OCI-LY7 (cell line): ENCODE measurements at places on chromosomes 11 and 22.

DNA sequence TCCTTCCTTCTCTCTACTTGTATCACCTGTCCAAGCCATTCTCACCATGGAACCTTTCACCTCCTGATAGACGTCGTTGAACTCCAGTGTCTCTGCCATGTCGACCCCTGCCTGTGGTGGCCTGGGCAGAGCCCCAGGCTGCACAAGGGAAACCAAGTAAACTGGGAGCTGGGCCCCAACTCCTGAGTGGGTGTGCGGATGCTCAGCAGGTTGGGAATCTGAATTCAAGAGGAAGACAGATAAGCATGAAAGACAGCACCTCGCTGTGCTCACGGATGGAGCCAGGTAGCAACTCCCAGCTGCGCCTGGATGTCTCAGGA lies 709 bp downstream of the SSRP1 start:
- DNase-seq = no peak

GRCh38 chr22:38802671-38803121 lies 8.8 kb upstream of the DNAL4 start:
- DNase-seq = no peak

DNA sequence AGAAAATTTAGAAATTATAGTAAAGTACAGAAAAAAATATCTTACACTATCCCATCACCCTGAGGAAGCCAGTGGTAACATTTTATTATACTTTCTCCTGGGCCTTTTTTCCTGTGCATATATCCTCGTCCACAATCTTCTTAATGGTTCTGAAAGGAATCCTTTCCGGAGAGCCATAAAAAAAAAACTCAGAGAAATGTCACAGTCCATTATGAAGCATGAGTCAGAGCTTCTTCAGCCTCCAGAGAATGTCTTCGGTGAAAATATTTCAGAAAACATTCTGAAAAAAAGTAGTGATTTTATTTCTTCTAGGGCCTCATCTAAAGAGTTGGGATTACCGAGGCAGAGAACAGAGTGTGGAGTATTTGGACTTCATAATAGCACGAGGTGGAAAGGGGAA lies 163.4 kb downstream of the INSC start:
- DNase-seq = no peak

DNA sequence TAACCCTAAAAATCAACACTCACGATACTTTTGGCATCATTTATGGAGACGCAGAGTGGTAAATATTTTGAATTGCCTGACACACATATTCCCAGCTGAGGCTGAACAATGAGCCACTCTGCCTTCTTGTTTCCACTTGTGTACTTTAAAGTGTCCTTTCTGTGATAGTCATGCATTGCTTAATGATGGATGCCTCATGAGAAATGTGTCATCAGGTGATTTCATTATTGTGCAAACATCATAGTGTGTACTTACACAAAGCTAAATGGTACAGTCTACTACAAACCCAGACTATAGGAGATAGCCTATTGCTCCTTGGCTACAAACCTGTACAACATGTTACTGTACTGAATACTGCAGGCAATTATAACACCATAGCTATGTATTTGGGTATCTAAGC lies 44.2 kb downstream of the MRE11 start:
- no peak for DNase-seq

GRCh38 chr11:102399189-102399588 lies 52.2 kb downstream of the BIRC2 start:
- no peak for DNase-seq

DNA sequence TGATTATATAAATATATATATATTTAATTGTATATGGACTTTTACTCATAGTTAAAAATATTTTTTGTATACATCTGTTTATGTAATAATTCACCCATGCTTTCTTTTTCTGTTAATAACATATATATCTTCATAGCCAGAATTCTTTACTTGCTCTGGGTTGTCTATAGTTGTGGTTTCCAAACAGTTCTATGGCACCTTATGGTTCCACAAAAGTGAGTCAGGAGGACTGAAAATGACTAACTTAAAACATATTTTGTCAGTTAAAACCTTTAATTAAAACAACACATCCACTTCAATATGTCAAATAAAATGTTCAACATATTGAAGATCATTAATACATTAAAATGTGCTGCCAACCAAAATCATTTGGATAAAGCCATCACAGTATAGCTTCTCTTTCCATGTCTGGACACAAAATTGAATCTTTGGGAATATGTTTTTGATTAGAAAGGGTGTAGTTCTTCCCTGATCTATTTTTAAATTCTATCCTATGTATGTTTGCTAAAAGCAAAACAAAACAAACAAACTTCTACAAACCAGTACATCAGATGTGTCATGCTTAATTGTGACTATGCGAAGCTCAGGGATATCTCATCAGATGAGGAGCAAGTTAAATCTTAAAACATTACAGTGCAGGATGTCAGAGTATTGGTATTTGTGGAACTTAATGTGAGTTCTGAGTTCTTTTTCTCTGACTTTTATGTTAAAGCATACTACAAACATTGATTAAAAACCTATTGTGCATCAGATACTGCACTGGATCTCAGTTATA lies 1488.4 kb upstream of the TENM4 start:
- DNase-seq = no peak

DNA sequence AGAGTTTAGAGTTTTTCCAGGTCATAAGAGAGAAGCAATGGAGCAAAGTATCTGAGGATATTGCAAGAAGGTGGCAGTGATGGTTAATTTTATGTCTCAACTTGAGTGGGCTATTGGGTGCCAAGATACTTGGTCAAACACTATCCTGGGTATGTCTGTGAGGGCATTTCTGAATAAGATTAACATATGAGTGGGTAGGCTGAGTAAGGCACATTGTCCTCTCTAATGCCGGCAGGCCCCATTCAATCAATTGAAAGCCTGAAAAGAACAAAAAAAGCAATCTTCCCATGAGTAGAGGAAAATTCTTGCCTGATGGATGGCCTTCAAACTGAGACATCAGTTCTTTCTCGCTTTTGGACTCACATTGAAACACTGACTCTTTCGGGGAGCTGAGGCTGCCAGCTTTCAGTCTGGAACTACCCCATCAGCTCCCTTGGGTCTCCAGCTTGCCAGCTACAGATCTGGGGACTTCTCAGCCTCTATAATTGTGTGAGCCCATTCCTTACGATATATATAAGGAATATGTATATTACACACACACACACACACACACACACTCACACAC lies 228.8 kb downstream of the BUD13 start:
- DNase-seq = no peak

- no peak for DNase-seq
Measured at GRCh38 chr11:43770173-43770572, 89.6 kb downstream of the HSD17B12 start.

GRCh38 chr11:121435551-121436511 lies 16.3 kb upstream of the SORL1 start:
- no peak for DNase-seq

- no peak for DNase-seq
Measured at GRCh38 chr11:76212086-76213035, 6.1 kb upstream of the WNT11 start.

DNA sequence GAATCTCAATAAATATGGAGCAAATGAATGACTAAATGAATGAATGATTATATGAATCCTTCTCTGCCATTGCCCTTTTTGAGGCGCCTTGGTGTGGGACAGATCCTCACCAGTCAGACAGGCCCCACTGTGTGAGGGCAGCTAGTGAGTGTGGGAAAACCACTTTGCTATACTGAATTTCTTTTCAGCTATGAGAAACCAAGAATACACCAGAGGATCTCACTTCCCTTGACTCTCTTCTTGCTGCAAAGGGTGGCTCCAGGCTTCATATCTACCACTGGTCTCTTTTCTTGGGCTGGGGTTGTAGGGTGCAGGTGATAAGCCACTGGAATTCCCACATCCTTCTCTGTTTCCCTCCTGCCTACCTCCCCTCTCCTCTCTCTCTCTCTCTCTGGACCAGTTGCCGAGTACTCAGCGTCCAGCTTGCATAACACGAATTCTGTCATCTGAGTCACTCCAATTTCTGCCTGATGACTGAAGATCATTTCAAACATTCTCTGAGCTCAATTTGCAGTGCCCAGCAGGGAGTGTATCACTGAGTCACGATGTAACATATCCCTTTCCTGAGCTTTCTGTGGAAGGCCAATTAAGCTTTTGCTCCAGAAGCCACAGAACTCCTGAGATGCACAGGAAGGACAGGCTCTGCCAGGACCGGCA lies 304.3 kb upstream of the NCAM1 start:
- no peak for DNase-seq

GRCh38 chr22:25366408-25366807 lies 147.0 kb downstream of the CRYBB2 start:
- DNase-seq = no peak

DNA sequence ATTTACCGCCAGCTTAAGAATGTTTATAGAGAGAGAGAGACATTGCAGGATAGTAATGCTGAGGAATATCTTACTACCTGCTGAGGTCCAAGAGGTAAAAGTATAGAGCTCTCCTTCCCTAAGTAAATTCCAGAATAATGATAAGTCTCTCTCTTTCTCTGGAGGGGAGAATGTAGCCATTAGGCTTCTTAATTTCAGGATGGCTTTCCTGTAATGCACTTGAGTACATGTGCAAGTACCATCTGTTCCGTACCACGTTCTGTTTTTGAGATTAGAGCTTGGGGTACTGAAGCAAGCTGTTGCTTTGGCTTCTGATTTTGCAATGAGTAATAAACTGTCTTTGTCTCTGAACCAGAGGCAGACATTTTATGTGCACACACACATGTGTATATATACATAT lies 1314.0 kb downstream of the JRKL start:
- DNase-seq = no peak

- DNase-seq = no peak
Measured at GRCh38 chr11:46319074-46319453, 28.2 kb upstream of the DGKZ start.

- no peak for DNase-seq
Measured at GRCh38 chr11:11558396-11558795, 63.4 kb downstream of the GALNT18 start.

DNA sequence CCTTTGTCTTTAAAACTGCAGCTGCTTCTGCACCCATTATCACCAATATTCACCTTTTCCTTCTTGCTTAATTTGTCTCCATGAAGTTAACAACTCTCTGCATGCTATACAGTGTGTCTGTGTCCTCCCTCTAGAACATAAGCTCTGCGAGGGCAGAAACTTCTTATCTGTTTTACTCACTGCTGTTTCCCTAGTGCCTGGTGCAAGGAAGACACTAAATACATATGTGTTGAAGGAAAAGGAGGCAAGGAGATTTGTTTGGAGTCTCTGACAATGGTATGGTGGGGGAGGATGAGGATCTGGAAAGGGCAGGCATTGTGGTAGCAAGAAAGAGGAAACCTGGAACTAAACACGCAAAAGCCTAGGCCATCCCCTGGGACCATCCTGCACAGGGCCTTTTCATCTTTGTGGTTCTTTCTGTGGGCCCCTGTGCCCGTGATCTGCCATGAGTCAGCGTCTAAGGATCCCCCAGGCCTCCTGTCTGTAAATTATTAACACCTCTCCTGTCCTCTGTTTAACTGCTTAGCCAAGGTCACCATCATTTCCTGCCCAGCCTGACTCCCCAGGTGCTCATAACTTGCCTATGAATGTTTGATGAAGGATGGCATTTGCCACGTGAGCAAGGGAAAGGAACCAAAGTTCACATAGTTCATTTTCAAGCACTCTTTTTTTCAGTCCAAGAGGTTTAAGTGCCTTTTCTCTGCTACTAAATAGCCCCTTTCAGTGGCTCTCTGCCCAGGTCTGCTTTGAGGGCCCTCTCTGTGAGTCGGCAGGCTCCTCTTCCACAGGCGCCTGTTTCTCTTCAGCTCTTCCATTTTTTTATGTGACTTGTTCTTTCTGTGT lies 131.1 kb downstream of the RASSF10 start:
- DNase-seq = no peak

DNA sequence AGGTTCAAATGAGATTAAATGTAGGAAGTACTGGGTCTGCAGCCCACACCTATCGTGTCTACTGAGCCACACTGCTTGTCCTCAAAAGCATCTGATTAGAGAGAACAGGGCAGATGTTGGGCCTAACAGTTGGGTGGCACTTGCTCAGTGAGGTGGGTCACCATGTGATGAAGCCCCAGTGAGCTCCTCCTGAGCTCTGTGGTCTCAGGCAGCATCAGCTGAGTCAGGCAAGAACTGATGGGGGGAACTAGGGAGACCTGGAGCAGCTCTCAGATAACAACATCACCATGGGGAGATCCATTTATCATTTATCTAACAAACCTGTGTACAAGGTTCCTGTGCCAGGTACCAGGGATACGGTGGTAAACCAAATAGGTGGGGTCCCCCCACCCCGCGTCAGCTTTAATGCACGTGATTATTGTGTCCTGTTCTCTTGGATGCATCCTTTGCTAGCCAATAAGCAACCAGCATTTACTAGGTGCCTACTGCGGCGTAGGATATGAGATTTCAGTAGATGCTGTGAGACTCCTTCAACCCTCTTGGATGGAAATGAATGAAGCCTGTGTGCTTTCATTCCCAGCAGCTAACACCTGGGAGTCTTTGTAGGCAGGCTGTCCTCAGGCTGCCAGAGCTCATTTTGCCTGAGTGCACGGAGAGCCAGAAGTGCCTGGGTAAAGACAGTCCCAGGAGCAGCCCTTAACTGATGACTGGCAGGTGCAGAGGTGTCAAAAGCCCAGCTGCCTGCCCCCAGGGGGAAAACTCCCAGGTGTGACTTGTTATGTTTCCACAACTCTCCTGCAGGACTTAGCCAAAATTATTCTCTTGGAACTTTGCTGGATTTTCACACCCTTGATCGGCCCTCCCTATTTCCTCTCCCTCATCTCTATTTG lies 73.6 kb upstream of the NARS2 start:
- no peak for DNase-seq

DNA sequence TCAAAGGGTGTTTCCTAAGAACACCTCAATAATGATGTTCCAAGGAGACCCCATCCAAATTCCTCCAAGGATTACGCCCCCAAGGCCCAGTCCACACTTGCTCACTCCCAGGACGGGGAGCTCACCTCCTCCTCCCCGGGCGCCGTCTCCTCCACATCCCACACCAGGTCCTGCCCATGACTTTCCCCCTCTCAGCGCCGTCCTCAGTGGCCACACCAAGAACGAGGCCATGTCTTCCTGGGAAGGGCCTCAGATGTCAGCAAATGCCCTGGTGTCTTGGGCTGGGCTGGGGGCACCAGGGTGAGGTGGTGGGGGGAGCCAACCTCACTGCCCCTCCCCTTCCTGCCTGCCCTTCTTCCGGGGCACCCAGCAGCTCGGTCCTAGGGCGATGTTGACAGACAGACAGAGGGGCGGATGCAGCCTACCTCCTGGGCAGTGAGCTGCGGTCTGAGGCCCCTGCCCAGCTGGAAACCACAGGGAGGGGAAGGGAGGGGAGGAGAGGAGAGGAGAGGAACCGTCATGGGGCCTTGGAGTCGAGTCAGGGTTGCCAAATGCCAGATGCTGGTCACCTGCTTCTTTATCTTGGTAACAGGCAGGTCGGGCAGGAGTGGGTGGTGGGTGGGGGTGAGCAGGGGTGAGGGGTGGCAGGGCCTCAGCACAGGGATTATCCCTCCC lies at the start of the genes C11orf21 and TSPAN32:
Gene C11orf21 (minus strand): TSS at position 288 of the 675 bp plus-strand sequence. CDS start 110 bp downstream, at position 178.
Gene TSPAN32 (plus strand): TSS at position 383 of the 675 bp plus-strand sequence. CDS start 137 bp downstream, at position 520.
- peak; percentile 37 for DNase-seq

DNA sequence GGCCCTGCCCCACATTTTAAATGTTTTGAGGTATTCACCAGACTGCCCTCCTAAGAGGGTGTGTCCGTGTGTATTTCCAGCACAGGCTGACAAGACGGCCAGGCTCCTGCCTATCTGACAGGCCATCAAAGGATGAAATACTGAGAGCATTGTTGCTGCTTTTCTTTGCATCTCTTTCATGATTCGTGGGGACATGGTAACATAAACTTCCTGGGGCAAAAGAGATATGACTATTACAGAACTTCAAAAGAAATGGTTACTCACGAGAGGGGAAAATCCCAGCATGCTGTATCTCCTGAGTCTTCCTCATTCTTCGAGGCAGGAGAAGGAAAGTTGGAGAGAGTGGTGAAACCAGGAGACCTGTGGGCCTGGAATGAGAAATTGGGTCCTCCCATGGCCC lies 10.3 kb upstream of the BIK start:
- DNase-seq = no peak

GRCh38 chr11:60942970-60943565 lies 8.9 kb downstream of the SLC15A3 start:
- DNase-seq = no peak
